ENCODE measurements at places on chromosomes 16 and 17.

DNA sequence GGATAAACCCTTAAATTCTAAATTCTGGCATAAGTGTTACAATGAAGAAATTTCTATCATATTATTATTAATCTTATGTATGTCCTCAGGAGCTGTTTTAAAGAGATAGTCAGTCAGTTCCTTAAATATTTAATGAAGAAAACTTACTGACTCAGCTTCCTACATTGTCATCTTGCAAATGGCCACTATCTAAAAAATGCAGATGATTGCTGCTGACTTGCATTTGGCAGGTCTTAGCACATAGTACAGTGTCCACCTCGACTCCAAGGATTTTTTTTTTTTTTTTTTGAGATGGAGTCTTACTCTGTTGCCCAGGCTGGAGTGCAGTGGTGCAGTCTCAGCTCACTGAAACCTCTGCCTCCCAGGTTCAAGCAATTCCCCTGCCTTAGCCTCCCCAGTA, 55.1 kb upstream of the CORO6 start:
- DNase-seq: no peak

DNA sequence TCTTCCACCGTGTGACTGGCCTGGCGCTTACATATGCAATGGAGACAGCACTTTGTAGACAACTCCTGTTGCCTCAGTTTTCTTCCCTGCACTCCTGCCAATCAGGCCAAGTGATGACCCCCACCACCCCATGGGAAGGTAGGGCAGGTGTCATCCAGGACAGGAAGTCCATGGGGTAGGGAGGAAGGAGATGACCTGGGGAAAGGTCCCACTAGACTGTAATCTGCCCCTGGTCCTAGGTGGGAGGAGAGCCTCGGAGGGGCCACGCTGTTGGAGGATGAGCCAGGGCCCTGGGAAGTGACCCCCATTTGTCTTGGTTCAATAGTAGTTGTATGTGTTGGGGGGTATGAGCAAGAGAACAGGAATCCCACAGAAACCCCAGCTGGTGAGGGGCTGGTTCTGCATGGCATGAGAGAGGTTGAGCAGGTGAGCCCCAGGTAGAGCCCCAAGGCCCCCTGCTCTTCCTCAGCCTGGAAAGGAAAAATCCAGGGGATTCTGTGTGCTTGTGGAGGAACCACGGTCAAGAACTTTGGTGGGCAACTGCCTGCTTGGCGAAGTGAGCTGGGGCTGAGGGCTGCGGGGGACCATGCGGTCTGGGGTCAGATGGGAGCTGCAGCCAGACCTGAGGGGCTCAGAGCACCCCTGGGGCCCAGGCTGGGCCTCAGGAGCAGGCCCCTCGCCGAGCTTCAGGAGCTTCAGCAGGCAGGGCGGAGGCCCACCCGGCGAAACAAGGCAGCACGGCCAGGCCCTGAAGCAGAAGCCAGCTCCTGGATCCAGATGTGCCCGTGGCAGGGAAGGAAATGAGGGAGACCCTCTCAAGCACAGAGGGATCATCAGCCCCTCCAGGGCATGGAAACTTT, 50.7 kb downstream of the NT5M start:
- DNase-seq: no peak

- DNase-seq: no peak
Measured at GRCh38 chr16:22712471-22712870, 101.5 kb upstream of the HS3ST2 start.

DNA sequence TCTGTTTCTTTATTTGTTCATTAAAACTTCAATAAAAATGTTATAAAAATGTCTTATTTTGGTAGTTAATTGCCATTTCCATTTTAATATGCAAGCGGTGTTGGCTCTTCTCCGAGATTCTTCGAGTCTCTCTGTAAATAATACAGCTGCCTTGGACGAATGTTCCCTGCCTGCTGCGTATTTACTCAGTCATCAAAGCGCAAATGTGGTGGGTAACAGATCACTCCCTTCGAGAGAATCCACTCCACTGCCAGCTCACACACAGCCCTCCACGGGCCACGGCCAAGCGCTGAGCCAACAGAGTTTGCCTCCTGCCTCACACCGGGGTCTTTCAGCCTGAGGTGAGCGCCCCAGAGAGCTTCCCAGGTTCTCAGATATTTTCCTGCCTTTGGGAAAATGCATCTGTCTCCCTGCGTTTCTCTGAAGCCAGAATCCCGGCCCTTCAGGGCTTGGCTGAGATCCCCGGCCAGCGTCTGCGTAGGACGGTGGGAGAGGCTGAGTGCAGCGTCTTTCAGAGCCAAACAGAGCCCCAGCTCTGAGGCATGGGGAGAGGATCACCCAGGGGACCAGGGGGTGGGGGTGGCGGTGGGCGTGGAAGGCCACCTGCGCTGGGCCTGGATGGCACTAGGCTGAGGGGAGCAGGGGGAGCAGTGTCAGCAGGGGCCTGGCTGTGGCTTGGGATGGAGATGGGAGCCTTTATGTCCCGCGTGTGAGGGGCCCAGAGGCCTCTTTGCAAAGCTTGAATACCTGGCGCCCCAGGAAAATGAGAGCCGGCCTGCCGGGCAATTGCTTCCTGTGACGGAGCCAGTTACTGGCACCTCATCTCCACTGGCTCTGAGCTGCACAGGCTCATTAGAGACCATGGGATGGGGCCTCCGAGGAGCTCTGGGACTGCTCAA, 248.7 kb downstream of the RBFOX3 start:
- DNase-seq: no peak

GRCh38 chr16:72959301-72959996, 88.5 kb downstream of the ZFHX3 start:
- DNase-seq: no peak

DNA sequence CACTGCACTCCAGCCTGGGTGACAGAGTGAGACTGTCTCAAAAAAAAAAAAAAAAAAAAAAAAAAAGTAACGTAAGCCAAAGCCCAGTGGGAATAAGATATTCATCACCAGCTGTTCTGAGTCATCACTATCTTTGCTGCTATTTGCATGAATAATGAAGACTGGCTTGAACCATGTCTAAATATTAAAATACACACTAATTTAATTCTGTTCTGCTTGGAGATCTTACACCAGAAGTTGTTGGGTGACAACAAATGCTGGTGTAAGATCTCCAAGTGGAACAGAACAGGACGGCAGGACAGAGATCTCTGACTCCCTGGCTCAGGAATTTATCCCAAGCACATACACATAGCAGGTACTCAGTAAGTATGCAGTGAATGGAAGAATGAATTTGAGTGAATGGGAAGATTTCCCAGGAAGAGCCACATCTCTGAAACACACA, 19.6 kb downstream of the DNAH17 start:
- peak; percentile 87 for DNase-seq

DNA sequence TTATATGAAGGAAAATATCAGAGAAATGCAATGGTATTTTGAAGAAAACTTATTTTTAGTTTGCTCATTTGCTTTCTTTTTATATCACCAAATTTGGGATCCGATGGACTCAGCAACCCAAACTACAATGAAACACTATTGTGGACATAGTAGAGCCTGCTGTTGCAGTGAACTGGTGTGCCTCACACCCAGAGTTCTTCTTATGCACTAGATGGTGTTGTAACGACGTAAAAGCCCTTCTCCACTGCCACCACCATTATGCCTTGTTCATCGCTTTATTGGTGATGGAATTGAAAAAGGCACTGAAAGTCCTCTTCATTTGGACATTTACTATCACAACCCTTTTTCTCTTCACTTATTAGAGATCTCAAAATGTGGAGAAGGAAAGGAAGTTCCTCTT, 381.3 kb downstream of the CDH8 start:
- DNase-seq: no peak

GRCh38 chr16:85380905-85381737, 232.0 kb upstream of the GSE1 start:
- DNase-seq: no peak

- peak; percentile 52 for DNase-seq
Measured at GRCh38 chr16:84879569-84880487, 60.0 kb downstream of the CRISPLD2 start.

DNA sequence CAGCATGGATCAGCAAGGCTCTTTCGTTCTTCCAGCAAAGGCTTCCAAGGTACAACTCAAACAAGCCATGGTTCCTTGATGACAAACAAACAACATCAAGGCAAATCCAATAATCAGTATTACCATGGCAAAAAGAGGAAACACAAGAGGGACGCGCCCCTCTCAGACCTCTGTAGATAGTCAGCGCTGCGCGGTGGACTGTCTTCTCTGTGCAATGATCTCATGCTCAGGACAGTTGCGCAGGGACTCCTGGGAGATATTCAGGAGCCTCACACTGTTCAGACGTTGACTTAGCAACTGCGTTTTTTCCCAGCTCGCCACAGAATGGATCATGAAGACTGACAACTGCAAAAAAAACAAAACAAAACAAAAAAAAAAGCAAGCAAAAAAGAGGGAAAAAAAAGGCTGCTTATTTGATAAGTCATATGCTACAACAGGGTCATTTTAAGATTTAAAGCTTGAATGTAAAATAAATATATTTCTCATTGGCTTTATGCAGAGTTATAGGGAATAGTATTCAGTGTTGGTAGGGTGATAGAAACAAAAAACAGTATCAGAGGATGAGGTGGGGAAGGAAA, 37.1 kb upstream of the ADCY7 start:
- no peak for DNase-seq

DNA sequence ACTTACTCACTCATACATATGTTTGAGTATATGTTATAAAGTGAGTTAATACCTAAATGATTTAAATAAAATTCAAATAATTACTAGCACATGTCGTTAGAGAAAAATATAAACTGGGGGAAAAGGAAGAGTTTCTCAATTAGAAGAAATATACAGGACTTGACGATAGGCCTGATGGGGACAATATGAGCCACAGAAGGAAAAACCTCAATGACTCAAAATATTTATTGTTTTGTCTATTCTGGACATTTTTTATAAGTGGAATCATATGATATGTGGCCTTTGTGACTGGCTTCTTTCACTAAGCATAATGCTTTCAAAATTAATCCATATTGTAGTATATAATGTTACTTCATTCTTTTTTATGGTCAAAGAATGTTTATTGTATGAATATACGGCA, 339.2 kb upstream of the PMFBP1 start:
- no peak for DNase-seq
